ENCODE measurements at places on chromosomes 5 and 9.

DNA sequence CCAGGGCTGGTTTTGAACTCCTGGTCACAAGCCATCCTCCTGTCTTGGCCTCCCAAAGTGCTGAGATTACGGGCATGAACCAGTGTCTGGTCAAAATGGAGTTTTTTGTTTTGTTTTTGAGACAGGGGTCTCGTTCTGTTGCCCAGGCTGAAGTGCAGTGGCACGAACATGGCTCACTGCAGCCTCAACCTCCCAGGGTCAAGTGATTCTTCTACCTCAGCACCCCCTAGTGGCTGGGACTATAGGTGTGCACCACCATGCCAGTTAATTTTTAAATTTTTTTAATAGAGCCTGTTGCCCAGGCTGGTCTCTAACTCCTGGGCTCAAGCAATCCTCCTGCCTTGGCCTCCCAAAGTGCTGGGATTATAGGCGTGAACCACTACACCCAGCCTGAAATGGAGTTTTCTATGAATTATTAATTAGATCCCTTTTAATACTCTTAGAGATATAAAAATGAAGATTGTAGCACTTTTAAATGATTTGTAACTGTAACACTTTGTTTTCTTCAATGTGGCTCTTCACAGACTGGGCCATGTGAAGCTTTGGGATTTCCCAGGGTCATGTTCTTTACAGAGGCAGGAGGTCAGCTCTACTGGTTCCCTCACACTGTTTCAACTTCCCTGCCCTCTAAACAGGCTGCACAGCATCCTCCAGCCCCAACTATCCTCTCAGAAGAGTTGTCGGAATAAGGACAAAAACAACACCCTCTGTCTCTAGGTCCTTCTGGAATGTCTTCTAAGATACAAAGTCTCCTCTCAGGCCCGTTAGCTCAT is 32.7 kb upstream of the SPARC start:
- DNase-seq = peak; percentile 61

- DNase-seq = no peak
Observed at GRCh38 chr9:114061830-114062474, 16.1 kb downstream of the AMBP start.

GRCh38 chr5:4294878-4295277 is 699.2 kb downstream of the IRX1 start:
- no peak for DNase-seq

DNA sequence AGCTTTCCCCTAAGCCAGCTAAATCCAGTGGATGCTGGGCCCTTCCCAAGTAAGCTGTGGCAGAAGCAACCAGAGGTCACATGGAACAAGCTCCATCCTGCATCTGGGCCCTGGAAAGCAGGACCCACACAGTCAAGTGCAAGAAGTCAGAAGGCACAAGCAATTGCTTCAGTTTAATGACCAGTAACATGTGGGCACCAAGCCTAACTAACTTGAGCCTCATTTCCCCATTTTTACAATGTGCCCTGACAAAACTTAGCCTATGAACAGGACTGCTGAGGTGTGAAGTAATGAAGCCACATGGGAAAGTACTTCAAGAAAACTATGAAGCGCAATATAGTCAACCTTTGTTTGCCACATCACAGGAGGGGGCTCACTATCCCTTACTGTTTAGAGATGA is 90.5 kb downstream of the TLE1 start:
- DNase-seq = no peak

GRCh38 chr5:135721548-135722090 is 112.8 kb upstream of the SLC25A48 start:
- no peak for DNase-seq

DNA sequence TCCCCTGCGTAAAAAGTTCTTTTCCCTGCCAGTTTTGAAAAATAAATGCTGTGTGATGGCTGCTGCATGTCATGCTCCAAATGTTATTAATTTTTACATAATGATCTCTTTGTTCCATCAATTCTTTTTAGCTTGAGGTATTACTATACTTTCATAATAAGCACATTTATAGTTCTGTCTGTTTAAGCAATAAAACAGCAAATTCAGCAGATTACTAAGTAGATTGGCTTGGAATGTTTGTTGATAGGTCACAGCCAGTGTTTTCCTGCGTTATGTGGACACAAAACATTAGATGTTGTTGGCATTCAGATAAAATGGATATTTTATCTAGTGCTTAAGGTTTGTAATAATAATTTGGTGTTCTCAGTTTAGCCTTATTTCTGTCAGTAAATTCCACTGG is 242.0 kb downstream of the KDM4C start:
- DNase-seq = no peak

DNA sequence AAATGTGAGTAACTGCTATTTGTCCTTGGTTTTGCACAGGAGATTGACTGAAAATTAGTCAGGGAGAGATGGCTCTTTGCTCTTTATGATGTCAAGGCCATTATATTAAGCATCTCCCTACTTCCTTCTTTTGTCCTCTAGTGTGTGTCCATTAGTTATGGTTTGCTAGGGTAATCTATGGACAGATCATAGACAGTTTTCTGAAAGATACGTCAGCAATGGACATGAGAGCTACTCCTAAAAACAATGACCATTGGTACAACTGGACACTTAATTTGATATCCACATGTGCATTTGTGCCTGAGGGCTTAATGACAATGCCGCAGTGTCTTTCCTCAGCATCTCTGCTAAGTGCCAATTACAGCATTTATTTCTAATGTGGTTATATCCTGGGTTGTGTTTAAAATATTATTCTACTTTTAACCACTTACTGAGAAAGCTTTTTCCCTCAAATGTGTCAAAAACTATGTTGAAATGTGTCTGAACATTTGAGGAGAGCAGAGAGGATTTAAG is 218.2 kb upstream of the RFX3 start:
- DNase-seq = no peak

GRCh38 chr9:22165144-22165543 is 156.0 kb upstream of the CDKN2B start:
- DNase-seq = no peak

GRCh38 chr5:67248703-67249589 is 52.3 kb upstream of the CD180 start:
- DNase-seq = no peak

DNA sequence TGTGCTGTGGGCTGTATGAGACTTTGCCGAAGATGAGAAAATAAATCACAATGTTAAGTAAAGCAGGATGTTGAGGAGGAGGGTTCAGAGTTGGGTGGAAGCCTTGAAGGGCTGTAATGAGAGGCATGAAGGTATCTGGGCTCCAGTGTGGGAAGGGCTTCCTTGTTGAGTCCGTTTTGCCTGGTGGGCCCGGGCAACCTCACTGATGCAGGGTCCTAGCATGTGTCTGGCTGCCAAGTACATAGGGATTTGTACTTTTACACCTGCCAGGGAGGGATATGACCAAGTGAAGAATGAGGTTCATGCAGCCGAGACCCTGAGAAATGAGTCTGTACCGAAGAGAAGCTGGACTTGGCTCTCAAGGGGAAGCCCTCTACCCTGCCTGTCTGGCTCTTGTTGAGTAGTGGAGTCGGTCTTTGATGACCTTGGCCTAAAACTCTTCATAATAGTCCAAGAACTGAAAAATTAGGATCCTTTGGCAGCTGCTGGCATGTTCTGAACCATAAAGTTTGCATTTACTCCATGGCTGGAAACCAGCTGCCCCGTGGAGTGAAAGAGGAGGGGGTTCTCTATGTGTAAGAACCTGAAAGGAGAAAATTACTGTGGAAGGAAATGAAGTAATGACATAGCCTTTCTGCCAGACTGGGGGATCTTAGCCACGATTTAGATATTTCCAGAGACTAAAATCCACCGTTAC is 59.0 kb upstream of the DPYSL3 start:
- no peak for DNase-seq

- DNase-seq = no peak
Observed at GRCh38 chr9:88551546-88552137, 16.7 kb downstream of the NXNL2 start.

- no peak for DNase-seq
Observed at GRCh38 chr5:4855036-4855435, 285.1 kb upstream of the ADAMTS16 start.

- DNase-seq = no peak
Observed at GRCh38 chr5:73507062-73507461, 8.8 kb downstream of the BTF3 start.

GRCh38 chr5:18091758-18092157 is 457.5 kb downstream of the TAF11L14 start:
- no peak for DNase-seq

- DNase-seq = no peak
Observed at GRCh38 chr5:36423578-36424307, 122.0 kb upstream of the RANBP3L start.

- DNase-seq = no peak
Observed at GRCh38 chr5:10565785-10566542, 2.1 kb downstream of the ANKRD33B start.

DNA sequence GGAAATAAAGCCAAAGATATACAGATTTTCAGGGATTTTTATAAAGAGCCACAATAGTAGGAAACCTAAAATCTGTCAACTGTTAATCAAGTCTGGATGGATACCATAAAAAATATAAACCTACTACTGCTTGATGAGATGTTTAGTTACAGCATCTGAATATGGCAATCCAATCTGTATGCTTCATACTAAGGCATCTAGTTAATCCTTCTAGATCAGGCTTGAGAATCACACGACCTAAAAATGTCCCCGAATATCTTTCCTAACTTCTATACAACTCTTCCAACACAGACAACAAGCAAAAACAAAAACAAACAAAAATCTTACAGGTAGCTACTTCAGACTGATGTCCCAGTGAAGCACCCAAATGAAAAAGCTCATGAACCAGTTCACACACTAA is 29.8 kb downstream of the SSBP2 start:
- no peak for DNase-seq

DNA sequence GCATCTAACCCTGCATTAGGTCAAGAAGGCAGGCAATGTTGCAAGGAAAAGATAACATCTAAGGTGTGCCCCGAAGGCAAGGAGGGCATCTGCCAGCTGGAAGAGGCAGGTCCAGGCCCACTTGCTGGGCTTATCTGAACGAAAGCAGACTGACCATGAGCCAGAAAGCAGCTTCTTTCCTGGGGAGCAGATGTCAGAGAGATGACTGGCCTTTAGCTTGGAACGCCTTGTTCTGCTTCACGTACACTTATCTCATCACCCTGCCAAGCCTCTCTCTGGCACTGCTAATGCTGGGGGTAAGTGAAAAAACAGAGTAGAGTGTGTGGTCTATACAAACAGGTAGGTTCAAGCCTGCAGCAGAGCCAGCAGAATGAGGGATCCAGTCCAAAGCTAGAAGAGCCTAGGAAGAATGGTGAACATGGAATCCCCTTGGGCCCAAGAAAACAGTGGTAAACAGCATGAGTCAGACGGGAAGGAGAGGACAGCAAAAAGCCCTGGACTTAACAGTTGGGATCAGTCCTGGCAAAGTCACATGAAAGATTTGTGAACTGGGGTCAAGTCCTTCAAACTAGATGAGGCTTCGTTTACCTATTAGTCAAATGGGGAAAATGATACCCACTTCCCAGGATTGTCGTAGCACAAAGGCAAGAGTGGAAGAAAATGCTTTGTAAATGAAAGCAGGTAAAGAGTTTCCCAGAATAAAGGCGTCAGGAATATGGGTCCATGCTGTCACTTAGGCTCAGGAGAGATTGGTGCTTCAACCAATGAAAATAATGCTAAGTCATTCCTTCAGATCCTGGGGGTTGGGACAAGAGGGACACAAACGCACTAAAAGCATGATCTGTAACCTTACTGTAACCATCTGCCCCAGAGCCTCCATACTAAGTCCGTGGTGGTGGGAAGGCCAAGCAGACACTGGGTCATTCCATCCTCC is 200.9 kb downstream of the SLIT3 start:
- no peak for DNase-seq

GRCh38 chr9:109604131-109604530 is 106.0 kb upstream of the PTPN3 start:
- no peak for DNase-seq

GRCh38 chr9:115211413-115212124 is 93.6 kb upstream of the TNC start:
- peak; percentile 3 for DNase-seq

GRCh38 chr5:24226479-24226878 is 418.3 kb downstream of the CDH10 start:
- DNase-seq = no peak

DNA sequence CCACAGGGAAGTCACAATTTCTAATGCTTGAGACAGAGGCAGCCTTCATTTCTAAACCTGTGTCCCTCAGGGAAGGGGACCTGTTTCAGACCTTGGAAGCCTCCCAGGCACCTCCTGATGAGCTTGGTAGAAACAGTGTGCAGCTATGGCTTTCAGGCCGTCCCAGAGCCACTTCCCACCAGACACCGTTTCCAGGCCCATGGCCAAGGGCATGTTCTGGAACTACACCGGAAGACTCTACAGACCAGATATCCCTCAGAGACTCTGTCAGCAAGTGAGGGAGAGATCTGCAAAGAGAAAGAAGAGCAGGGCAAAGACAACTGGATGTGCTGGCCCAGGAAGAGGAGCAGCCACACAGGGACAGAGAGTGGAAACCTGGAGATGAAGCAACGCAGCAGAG is 82.2 kb upstream of the HSPA9 start:
- no peak for DNase-seq

- no peak for DNase-seq
Observed at GRCh38 chr9:545480-545879, 296.0 kb upstream of the DMRT1 start.

DNA sequence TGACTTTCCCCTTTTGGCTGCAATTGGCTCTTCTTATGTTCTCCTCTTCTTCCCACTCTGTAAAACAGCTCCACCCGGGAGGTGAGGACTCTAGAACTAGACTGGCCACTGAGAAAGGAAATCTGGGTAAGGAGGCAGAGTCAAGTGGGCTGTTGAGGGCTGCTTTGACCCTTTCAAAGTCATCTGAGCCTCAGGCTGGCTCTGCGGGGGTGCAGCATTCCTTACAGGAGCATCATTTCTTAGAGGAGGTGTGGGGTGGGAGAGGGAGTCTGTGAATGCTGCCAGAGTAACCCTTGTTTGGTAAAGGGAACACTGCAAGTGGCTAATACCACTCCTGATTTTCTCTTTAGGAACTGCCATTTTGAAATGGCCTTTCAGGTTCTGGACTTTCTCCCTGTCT is 377.7 kb upstream of the SMARCA2 start:
- no peak for DNase-seq

DNA sequence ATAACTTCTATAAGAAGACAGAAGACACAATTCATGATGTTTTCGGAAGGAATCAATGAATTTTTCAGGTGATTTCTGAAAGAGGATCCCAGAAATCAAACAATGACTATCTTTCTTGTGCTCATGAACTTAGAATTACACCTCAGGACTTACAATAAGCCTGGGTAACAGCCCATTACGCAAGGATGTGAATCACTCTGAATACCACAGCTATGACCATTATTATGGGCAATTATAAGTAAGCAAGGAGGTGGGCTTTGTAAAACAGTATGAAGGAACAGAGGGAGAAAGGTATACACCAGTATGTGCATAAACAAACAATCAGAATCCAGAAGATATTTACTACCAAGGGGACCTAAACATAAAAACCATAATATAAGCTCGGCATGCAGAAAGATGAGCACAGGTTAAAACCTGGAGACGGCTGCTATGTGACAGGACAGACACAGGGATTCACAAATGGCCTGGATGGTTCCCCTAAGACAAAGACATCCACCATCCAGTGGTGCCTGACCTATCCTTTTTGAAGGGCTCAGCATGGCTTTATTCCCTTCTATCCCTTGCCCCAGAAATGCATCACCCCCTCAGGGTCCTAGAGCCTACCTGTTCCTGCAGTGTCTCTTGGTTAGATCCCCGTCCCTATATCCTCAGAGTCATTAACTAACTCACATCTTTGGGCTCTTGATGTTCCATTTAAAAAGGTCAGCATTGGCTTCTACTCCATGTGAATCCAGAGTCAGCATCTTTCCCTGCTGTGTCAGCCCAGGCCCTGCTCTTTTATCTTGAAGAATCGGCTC is 21.8 kb upstream of the PPP2CA start:
- DNase-seq = no peak
